ENCODE measurements at places on chromosomes 1 and 21.

DNA sequence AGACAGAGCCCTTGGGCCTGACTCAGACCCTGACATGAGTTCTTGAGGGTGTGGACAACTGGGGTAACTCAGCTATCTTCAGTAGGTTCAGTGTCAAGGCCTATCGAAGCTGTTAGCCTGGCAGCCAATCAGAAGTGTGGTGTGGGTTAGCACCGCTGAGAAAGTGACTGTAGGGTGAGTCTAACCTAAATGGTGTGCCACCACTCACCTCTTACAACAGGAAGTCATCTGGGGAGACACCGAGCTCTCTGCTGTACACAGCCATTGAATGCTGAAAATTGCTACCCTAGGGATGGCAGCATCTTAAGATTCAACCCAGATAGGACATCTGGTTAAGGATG, 44.6 kb downstream of the RASSF5 start:
- DNase-seq, result no peak

GRCh38 chr1:237868817-237869600, 21.7 kb downstream of the ZP4 start:
- DNase-seq, result no peak

GRCh38 chr1:63621698-63622097, 28.5 kb downstream of the PGM1 start:
- DNase-seq, result no peak

DNA sequence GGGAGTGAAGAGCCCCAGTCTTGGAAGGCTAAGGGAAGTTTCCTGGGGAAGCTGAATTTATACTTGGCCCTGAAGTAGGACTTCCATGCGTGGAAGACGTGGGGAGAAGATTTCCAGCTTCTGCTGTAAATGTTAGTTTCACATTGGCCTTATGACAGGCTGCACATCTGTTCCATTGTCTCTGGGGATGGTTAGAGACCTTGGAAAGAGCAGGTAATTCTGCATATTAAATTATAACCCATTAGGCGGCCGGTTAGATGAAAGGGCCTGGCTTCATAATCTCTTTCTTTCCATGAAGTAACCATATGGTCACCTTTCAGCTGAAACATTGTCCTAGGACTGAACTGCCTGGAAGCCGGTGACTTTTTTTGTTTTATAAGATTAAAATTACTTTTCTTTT, 37.5 kb downstream of the DPT start:
- no peak for DNase-seq

- DNase-seq, result no peak
These were observed 648.1 kb downstream of the USP25 start for GRCh38 chr21:16377857-16378256.

GRCh38 chr1:185284116-185284515, 32.9 kb downstream of the IVNS1ABP start:
- no peak for DNase-seq

DNA sequence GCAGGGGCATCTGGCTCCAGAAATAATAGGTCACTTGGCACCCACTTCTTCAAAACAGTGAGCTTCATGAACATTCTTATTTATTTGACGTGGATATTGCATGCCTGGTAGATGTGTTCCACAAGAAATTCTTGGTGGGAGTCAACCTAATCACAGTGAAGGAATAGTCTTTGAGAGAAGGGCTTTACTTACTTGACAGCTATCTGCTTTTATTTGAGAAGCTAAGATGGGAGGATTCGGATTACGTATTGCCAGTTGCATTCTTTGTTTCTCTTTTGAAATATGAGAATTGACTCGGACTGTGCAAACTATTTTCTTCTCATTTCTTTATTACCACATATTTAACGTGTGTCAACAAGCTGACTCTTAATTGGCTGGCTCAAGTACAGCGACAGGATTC, 117.2 kb downstream of the FASLG start:
- DNase-seq, result no peak

DNA sequence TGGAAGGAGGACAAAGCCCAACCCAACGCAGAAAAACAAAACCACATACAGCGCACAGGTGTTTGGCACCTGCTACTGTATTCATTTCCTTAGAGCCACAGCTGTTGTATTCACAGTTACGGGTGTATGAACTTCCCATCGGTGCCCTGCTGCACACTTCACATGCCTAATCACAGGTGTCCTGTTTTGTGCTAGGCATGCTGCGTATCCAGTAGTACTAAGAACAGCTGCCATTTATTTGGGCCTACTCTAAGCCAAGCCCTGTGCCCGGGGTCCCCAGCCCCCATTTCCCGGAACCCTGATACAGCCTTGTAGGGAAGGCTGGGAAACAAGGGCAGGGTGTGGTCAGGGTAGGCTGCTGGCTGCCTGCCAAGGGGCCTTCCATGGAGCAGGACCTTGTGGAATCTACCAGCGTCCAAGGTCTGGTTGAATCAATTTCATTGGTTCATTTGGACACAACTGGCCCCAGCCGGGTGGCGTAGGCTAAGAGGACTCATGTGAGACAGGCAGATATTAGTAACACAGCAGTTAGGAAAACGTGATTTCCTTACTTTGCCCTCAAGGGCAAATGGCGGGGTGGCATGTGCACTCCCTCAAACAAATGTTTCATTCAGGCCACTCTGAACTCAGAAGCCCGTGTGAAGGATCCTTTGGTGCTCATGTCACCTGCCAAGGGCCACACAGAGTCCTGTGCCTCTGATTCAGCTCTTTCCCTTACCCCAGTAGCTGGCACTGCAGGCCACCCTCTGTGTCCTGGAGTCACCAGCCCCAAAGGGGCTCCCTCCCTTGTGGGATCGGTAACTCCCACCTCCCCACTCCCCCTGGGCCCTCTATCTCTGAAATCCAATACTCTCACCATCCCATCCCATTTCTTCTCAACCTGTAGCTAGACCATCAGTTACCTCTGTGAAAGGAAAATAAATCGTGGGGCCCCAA, 986 bp upstream of the RNF186 start:
- DNase-seq, result no peak

DNA sequence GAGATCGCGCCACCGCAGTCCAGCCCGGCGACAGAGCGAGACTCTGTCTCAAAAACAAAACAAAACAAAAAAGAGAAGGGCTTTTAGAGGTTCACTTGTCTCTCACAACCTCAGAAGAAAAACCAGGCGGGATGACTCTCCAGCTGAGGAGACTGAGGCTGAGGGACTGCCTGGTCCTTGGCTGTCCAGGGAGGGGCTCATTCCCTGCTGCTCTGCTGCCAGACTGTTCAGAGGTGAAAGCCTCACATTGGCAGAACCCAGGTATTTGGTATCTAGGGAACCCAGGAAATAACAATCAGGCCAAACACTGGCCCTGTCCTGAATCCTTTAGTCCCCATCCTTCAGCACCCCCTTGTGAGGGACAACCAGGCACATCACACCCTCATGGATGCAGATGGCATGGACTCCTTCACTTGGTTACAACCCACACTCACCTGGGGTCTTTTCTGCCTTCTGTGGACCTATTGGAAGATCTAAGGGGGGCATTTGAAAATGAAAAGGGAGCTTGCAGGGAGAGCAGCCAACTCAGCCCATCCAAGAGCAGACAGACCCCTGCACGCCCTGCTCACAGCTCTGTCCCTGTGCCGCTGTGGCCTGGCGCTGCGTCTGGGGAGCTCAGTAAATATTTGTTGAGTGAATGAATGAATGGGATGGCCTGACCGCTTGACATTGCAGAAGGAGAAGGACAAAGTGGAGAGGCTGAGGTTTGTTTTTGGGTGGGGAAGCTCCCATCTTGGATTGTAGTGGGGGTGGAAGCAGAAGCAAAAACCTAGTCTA, 33.4 kb downstream of the CD247 start:
- no peak for DNase-seq

DNA sequence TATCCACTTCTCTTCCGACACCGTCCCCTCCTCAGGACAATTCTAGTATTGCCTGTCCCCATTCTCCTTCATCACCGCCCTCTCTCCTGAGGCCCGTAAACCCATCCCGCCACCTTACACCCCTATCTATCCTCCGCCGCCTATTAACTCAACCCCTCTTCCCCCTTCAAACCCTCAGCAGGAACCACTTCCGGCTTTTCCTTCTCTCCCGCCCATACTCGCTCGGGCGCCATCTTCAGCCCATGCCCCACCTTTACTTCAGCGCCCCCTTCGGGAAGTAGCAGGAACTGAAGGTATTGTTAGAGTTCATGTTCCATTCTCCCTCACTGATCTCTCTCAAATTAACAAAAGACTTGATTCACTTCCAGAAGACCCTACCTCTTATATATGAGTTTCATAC, 31.6 kb downstream of the VN1R5 start:
- peak; percentile 37 for DNase-seq

GRCh38 chr1:86487811-86488141, 19.0 kb downstream of the CLCA1 start:
- DNase-seq, result no peak

DNA sequence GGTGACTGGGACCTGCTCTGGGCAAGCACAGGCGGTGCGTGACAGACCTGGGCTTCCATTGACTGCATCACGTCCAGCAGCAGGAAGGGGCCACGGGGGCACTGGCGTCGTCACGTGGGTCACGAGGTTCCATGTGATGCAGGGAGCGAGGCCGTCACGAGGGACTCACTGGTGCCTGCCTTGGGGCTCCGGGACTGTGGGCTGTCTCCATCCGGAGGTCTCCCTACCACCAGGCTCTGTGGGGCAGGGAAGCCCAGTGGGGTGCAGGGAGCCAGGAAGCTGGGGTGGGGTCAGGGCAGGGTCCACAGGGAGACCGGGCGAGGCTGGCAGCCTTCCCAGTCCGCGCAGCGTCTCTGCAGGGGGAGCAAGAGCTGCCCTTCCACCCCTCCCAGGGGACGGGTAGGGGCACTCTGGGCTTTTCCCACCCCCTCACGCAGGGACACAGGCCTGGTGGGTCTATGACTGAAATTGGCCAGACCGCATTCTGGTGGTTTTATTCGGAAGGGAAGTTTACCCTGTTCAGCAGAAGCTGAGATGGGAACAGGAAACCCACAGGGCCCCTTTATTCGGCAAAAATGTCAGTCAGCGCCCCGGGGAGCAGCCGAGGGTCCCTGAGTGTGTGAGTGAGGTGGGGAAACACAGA, 416 bp upstream of the TNFRSF14 start:
- DNase-seq, result peak; percentile 94

DNA sequence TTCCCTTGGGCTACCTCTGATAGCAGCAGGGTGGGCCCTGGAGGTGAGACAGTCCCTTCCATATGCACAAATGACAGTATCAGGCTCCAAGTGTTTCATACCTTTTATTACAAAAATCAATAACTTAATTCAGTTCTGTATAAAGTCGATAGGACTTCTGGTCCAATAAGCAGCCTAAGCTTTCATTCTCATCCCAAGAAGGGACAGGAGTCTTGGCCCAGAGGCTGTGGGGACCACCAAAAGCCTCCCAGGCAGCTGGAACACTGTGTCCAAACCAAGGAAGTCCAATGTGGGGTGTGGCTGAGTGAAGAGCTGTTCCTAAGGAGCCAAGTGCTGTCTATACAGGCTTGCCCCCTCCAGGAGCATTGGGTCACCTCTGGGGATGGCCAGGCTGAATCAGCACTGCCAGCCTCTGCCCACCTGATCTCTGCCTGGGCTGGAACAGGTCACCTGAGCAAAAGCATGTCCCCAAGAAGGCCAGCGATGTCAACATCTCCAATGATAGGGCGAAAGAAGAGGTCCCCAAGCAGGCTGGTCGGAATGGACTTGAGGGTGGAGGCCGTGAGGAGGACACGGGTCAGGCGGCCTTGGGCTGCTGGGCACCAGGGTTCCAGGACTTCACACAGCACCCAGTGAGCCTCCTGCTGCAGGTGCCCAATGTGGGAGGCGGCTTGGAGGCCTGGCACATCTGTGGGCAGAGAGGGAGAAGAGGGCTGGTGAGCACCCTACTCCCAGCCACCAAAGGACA, 2.2 kb downstream of the NR0B2 start:
- no peak for DNase-seq

- DNase-seq, result no peak
These were observed 9.2 kb upstream of the GRHL3 start for GRCh38 chr1:24309762-24310485.

GRCh38 chr1:207890136-207890738, 20.7 kb downstream of the CD34 start:
- no peak for DNase-seq

- no peak for DNase-seq
These were observed 746 bp downstream of the MACF1 start for GRCh38 chr1:39205102-39205780.

DNA sequence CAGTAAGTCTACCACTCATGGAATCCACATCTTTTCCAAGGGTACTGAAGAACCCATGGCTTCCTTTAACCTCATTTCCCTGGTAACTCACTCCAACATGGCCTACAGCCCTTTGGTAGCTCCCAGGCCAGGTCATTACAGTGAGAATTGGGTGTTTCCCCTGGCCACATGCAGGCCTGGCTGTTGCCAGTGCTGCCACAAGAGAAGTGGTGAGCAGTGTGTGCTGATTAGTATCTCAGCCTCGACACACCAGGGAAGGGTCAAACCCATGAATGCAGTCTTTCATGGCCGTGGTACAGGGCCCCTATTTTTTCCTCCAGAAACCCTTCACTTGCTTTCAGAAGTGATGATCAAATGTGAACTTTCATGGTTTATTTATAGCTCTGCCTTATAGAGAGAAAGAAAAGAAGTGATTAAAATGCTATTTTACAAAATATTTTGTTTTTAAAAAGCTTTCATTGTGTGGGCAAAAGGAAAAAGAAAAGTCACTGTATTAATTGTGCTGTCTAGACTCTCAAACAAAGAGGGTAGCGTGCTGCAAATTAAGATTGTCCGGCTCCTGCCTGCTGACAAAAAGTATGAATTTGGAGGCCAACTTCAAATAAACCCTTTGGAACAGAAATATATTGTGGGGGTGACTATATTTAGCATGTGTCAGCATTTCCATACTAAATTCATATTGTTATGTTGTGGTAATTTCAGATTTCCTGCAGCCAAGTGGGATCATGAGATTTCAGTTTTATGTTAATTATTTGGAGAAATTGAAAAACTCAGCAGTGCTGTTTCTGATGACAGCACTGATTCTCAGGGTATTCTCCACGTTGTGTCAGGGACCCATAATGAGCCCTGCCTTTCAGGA, 62.0 kb upstream of the HOOK1 start:
- DNase-seq, result no peak

GRCh38 chr1:91402023-91402422, 2.6 kb downstream of the HFM1 start:
- DNase-seq, result no peak

- no peak for DNase-seq
These were observed 31.8 kb downstream of the SDCCAG8 start for GRCh38 chr1:243287652-243288051.

GRCh38 chr1:9400425-9401079, 107.9 kb downstream of the SPSB1 start:
- DNase-seq, result no peak

- DNase-seq, result no peak
These were observed 11.5 kb upstream of the LINGO4 start for GRCh38 chr1:151816548-151817352.

GRCh38 chr1:216521477-216521876, 98.2 kb upstream of the USH2A start:
- DNase-seq, result no peak

DNA sequence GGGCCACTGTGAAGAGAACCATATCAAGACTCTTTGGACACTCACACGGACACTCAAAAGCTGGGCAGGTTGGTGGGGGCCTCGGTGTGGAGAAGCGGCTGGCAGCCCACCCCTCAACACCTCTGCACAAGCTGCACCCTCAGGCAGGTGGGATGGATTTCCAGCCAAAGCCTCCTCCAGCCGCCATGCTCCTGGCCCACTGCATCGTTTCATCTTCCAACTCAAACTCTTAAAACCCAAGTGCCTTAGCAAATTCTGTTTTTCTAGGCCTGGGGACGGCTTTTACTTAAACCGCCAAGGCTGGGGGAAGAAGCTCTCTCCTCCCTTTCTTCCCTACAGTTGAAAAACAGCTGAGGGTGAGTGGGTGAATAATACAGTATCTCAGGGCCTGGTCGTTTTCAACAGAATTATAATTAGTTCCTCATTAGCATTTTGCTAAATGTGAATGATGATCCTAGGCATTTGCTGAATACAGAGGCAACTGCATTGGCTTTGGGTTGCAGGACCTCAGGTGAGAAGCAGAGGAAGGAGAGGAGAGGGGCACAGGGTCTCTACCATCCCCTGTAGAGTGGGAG, 36.3 kb upstream of the TDRD10 start:
- no peak for DNase-seq

Measured in vagina (tissue), 2 donors.